ENCODE measurements at places on chromosomes 7 and 10. TPM values are rescaled to one million over a fixed set of nuclear protein-coding genes. Genes with fewer than 3 reads are reported as not detected.

Gene ATOH7
- not detected for total RNA-seq

Gene PMS2
- total RNA-seq, result 19.7 TPM

Gene PHYHIPL
- total RNA-seq, result not detected

Gene AKR1D1
- total RNA-seq, result not detected

Gene AKR1B15
- not detected for total RNA-seq

DNA sequence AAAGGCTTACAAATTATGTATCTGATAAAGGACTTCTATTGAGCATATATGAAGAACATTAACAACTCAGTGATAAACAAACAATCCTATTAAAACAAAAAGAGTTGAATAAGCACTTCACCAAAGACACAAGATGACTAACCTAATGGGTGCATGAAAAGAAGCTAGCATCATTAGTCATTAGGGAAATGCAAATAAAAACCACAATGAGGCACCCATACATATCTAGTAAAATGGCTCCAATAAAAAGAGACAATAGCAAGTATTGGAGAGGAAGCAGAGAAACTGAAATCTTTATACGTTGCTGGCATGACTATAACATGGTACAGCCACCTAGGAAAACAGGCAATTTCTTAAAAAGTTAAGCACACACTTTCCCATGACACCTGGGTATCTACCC lies 77.6 kb upstream of the ZMIZ1 start:
- no peak overlapping the region for H3K27ac ChIP-seq
- H3K4me3 ChIP-seq, result no peak overlapping the region
- H3K36me3 ChIP-seq, result no peaks in the 10 kb centered on the region

Gene PPP1R3A
- total RNA-seq, result not detected

GRCh38 chr10:76149602-76150138 lies 718.2 kb downstream of the LRMDA start:
- H3K4me1 ChIP-seq, result no peaks in the 10 kb centered on the region
- H3K36me3 ChIP-seq, result no peaks in the 10 kb centered on the region
- H3K27ac ChIP-seq, result no peak overlapping the region
- no peaks in the 10 kb centered on the region for H3K27me3 ChIP-seq
- H3K4me3 ChIP-seq, result no peak overlapping the region
- DNase-seq, result no peak

DNA sequence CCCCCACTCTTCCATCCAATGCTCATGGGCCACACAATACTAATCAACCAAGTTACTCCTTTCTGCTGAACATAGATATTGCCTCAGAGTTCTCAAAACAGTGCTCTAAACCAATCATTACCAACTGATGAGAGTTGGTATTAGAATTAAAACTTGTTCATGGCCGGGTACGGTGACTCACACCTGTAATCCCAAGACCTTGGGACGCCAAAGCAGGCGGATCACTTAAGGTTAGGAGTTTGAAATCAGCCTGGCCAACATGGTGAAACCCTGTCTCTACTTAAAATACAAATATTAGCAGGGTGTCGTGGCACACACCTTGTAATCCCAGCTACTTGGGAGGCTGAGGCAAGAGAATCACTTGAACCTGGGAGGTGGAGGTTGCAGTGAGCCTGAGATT lies 8.2 kb downstream of the TM9SF3 start:
- H3K27ac ChIP-seq, result no peak overlapping the region
- H3K36me3 ChIP-seq, result peaks cover 39% of the 10 kb centered on the region
- DNase-seq, result no peak
- H3K4me1 ChIP-seq, result peaks cover 32% of the 10 kb centered on the region
- H3K27me3 ChIP-seq, result no peaks in the 10 kb centered on the region
- no peak overlapping the region for H3K4me3 ChIP-seq

Gene SORCS3
- not detected for total RNA-seq

Gene LIPM
- total RNA-seq, result not detected

Gene GIMAP6
- 85.9 TPM for total RNA-seq

Gene PDK4
- not detected for total RNA-seq

- no peaks in the 10 kb centered on the region for H3K36me3 ChIP-seq
- no peaks in the 10 kb centered on the region for H3K4me1 ChIP-seq
- peaks cover 6% of the 10 kb centered on the region for H3K27me3 ChIP-seq
- H3K4me3 ChIP-seq, result no peak overlapping the region
Observed at GRCh38 chr10:70078329-70078728, 25.7 kb downstream of the MACROH2A2 start.

Gene SNCG
- total RNA-seq, result not detected

GRCh38 chr10:120506674-120507073 lies 49.6 kb downstream of the PLPP4 start:
- no peak overlapping the region for H3K4me3 ChIP-seq
- no peaks in the 10 kb centered on the region for H3K36me3 ChIP-seq
- H3K4me1 ChIP-seq, result peaks cover 6% of the 10 kb centered on the region
- DNase-seq, result no peak

DNA sequence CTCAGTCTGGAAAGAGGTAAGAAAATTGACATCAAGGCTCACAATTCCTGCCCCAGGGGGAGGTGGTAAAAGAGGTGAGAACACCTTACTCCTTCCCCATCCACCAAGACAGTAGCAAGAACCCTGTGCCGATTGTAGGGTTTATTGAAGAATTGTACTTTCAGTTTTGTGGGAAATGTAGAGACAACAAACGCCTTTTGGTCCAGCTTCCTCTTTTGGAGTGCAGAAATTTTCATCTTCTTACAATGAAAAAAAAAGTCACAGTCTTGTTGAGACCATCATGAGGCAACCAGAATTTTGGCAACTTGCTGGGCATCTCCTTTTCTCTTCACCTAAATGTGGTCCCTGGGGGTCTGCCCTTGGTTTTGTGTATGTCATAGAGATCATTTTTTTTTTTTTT lies 217.7 kb downstream of the TMEM178B start:
- no peaks in the 10 kb centered on the region for H3K4me1 ChIP-seq
- no peak for DNase-seq

Gene ZNF488
- total RNA-seq, result 0.08 TPM

DNA sequence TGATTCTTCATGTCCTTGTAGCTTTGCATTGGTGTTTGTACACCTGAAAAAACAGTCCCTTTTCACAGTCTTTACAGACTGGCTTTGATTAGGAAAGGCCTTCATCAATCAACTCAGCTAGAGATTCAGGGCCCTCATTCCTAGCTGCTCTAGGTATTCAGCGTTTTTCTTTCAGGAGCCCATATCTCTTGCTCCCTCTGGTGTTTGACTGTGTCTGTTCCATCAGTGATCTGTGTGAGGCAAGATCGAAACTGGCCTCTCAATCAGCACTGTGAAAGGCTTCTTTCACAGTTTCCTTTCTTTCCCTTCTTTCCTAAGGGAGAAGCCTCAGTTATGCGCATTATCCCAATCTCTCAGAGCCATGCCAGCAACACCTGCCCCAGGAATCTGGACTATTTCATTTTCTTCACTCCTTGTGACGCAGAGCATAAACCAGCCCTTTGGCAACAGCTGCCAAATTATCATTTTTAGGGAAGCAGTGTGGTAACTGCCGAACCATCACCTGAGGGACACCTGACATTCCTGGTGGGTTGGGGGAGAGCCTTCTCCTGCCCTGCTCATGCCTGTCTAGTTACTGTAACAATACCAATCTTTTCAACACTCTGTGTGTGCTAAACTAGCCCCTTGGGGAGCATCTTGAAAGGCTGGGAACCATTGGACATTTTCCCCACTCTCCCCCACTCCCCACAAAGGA lies 75.7 kb upstream of the CCDC71L start:
- H3K4me3 ChIP-seq, result no peak overlapping the region
- no peak overlapping the region for H3K27ac ChIP-seq
- no peaks in the 10 kb centered on the region for H3K27me3 ChIP-seq
